Osteoblast (primary cell): ENCODE measurements at places on chromosomes 4 and X. TPM values are rescaled to one million over a fixed set of nuclear protein-coding genes. Genes with fewer than 3 reads are reported as not detected.
A peak's percentile ranks its signal among the peaks of the same experiment; 100 is the strongest.

Gene FOXP3
- total RNA-seq, result not detected in 2 replicates

- no peak for DNase-seq
- no peaks in the 10 kb centered on the region for H3K27me3 ChIP-seq
- no peak overlapping the region for H3K4me3 ChIP-seq
- no peaks in the 10 kb centered on the region for H3K36me3 ChIP-seq
Measured at GRCh38 chrX:123983240-123983639, 21.7 kb downstream of the STAG2 start.

- no peak overlapping the region for H3K27ac ChIP-seq
- H3K4me3 ChIP-seq, result no peak overlapping the region
- H3K27me3 ChIP-seq, result peaks cover 12% of the 10 kb centered on the region
- no peaks in the 10 kb centered on the region for H3K36me3 ChIP-seq
- no peak for DNase-seq
Measured at GRCh38 chr4:109966891-109967481, 54.3 kb downstream of the EGF start.

DNA sequence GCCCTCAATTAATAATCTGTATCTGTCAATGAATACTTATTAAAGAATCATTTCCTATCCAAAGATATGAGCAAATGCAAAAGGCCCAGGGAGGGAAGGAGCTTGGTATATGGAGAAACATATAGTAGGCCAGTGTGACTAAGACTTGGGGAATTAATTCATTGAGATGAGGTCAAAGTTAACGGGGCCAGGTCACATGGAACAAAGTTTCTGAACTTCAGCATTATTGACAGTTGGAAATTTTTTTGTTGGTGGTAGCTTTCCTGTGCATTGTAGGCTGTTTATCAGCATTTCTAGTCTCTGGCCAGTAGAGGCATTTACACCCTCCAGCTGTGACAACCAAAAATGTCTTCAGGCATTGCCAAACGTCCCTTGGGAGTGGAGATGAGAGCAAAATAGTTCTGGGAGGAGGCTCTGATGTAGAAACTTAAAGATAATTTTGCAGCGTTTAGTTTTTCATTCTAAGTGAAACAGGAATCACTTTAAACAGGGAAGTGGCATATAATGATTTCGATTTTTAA is 202.0 kb downstream of the SLC4A4 start:
- no peaks in the 10 kb centered on the region for H3K27me3 ChIP-seq
- no peak for DNase-seq
- H3K27ac ChIP-seq, result no peak overlapping the region

- H3K27me3 ChIP-seq, result peaks cover 18% of the 10 kb centered on the region
- H3K27ac ChIP-seq, result no peak overlapping the region
- DNase-seq, result peak; percentile 69
- H3K36me3 ChIP-seq, result no peaks in the 10 kb centered on the region
- no peak overlapping the region for H3K4me3 ChIP-seq
Measured at GRCh38 chr4:7610841-7611240, 176.1 kb upstream of the PSAPL1 start.

DNA sequence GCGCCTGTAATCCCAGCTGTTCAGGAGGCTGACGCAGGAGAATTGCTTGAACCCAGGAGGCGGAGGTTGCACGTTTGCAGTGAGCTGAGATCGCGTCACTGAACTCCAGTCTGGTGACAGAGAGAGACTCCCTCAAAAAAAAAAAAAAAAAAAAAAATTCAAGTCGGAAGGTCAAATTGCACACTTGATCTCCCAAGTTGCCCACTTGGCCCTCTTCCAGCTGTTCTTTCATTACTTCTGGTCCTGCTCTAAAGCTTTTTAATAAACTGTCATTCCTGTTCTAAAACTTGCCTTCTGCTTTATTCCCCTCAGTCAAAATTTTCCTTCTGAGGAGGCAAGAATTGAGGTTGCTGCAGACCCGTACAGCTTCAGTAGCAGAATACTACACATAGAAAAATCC is 2358.0 kb downstream of the ARAP2 start:
- H3K27me3 ChIP-seq, result no peaks in the 10 kb centered on the region
- no peak for DNase-seq
- no peak overlapping the region for H3K27ac ChIP-seq

- H3K4me1 ChIP-seq, result peaks cover 12% of the 10 kb centered on the region
- peak overlapping the region; percentile 53 for H3K27ac ChIP-seq
- DNase-seq, result no peak
- H3K36me3 ChIP-seq, result no peaks in the 10 kb centered on the region
- peak overlapping the region; percentile 13 for H3K4me3 ChIP-seq
Measured at GRCh38 chr4:70915036-70915815, 13.1 kb downstream of the MOB1B start.

DNA sequence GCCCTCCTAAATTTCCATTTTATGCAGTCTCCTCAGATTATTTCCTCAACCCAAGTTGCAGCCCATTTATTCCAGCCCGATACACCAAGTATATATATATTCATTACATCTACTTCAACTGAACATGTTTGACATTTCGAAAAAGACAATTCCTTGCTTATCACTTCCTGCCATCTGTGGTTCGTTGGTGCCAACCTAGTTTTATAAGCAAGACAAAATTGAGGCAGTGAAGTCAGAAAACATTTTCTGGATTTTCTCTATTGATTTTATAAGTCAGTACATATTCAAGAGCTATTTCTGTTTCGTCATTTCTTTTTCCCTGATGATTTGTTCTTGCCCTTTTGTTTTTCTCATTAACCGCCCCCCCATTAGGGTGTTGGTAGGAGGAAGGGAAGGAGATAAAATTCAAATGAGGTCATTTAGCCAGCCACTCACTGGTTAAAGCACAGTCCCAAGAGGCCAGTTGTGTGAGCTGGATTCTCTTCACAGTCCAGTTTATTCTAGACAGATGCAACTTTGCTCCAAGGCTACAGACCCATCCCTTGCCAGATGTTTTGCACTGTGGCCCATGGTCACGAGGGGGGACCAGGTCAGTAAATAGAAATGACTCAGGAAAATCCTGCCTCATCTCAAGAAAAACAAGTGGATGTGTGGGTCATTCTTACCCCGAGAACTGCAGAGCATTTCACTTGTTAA is 20.3 kb upstream of the VEGFD start:
- DNase-seq, result peak; percentile 15
- H3K4me1 ChIP-seq, result no peaks in the 10 kb centered on the region
- H3K27me3 ChIP-seq, result no peaks in the 10 kb centered on the region
- H3K36me3 ChIP-seq, result no peaks in the 10 kb centered on the region
- no peak overlapping the region for H3K4me3 ChIP-seq

Gene USP17L12
- not detected in 2 replicates for total RNA-seq

GRCh38 chr4:143626134-143626911 is 74.2 kb downstream of the FREM3 start:
- no peaks in the 10 kb centered on the region for H3K4me1 ChIP-seq
- no peaks in the 10 kb centered on the region for H3K36me3 ChIP-seq
- H3K27ac ChIP-seq, result no peak overlapping the region
- peaks cover 10% of the 10 kb centered on the region for H3K27me3 ChIP-seq
